ENCODE measurements at places on chromosomes 4 and X. TPM values are rescaled to one million over a fixed set of nuclear protein-coding genes. Genes with fewer than 3 reads are reported as not detected.

DNA sequence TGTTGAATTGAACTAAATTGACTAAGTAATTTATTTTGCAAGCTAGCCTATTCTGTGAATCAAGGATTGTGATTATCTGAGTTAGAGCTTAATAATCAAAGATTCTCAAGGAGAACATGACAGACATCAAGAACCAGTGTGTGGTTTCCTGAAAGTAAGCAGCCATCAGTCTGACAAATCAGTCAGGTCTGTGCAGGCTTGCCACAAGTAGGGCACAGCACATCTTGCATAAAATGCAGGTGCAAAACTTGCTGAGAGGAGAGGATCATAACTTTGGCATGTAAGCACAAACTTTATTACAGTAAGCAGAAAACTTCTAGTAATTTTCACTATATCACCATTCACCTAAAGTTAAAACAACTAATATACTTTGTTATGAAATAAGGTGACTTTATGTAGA is 22.5 kb downstream of the FAM241A start:
- no peak for DNase-seq

DNA sequence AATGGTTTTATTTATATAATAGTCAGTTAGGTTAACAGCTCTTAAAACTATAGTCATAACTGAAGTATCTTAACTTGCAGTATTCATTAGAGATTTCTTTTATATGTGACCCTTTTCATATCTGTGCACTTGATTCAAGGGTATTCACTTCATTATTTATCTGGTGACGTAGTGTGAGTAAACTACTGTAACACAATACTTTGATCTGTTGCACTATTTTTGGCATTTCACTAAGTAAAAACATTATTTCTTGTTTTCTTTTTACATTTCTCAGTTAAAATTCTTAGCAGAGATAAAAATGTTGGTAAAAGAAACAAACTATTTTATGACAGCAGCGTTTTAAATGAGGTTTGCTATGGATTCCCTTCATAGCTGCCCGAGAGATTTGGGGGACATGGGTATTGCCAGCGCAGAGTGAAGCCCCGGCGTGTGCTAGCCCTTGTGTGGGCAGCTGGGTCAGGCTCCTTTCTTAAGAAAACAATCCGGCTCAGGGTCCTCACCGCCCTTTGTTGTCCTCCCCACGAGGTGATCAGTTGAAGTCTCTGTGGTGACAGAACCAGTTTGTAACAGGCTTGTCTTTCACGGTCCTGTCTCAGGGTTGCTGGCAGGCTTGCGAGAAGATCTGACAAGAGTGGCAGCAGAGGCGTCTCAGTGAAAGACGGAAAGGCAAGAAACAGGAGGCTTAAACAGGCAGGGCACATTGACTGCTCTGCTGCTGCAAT is 293.4 kb downstream of the BMPR1B start:
- no peak for DNase-seq

- DNase-seq: no peak
These were observed at the start of gene SOX3 for GRCh38 chrX:140504371-140505324. SOX3 (minus strand) TSS chrX:140505069; CDS start chrX:140505060, 9 bp downstream.

DNA sequence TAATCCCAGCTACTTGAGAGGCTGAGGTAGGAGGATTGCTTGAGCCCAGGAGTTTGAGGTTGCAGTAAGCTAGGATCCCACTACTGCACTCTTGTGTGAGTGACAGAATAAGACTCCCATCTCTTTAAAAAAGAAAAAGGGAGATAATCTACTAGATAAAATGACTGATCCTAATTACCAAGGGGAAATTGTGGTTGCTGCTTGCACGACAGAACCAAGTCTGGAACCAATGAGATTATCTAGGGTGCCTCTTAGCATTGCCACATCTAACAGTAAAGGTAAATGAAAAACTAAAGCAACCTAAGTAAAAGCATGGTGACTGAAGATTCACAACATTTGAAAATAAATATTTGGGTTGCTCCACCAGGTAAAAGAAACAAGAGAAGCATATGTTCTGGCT is 185.1 kb downstream of the PDHA2 start:
- DNase-seq: no peak

DNA sequence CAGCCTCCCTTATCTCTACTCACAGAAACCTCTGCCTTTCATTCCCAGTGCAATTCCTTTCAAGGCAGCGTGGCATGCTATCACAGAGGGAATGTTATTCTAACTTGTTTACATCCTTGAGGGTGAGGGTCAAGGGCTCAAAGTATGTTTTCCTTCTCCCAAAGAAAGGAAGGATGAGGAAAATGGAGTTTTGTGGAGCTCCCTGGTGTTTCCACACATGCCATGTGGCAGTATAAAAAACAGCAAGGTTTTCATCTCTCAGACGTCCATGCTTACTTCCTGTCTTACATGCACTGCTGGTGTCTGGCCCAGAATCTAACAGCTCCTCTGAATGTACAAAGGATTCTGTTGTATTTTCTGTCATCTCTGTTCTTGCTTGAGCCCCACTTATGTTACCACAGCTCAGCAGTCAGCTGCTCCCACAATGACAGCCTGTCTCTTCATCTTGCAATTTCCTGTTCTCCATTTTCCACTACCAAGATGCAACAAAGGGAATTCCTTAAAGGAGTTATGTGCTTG is 128.0 kb downstream of the SNCA start:
- DNase-seq: no peak

DNA sequence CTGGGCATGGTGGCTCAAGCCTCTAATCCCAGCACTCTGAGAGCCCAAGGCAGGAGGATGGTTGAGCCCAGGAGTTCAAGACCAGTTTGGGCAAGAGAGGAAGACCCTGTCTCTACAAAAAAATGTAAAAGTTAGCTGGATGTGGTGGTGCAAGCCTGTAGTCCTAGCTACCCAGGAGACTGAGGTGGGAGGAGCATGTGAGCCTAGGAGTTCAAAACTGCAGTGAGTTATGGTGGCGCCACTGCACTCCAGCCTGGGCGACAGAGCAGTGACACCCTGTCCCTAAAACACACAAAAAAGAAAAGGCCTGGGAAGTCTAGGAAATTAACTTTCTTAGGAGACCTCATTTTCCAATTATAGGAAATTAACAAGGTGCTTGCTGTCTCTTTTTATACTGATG is 76.8 kb downstream of the JAKMIP1 start:
- DNase-seq: no peak

DNA sequence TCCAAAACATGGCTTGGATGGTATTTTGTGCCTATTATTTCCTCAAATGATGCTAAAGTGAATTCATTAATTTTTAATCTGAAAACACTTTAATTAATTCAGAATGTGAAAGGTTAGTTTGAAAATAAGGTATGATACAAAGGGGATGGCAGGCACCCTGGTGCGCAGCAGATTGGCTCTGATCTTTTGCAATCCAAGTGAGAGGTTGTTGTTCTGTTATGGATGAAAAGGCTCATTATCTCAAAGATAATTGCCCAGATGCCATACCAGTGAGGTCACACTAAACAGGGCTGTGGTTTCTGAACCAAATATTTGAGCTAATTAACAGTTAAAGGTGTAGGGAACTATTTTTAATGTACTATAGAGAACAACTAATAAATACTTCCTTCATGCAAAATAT is 504.9 kb downstream of the RAPGEF2 start:
- no peak for DNase-seq

GRCh38 chr4:68489338-68489737 is 42.1 kb downstream of the TMPRSS11E start:
- DNase-seq: no peak

- DNase-seq: no peak
These were observed 577.4 kb upstream of the INTU start for GRCh38 chr4:127055357-127055756.

DNA sequence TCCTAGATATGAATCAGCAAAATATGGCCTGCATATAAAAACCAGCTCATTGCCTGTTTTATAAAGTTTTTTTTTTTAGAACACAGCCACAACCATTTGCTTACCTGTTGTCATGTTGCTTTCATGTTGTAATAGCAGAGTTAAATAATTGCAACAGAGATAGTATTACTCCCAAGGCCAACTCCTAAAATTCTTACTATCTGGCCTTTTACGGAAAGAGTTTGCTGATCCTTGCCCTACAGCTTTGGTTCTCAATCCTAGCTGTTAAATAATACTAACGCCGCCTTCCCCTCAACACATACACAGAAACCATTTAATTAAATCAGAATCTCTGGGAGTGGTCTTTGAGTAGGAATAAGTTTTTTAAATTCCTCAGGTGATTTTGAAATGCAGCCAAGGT is 231.3 kb upstream of the TET2 start:
- DNase-seq: no peak

DNA sequence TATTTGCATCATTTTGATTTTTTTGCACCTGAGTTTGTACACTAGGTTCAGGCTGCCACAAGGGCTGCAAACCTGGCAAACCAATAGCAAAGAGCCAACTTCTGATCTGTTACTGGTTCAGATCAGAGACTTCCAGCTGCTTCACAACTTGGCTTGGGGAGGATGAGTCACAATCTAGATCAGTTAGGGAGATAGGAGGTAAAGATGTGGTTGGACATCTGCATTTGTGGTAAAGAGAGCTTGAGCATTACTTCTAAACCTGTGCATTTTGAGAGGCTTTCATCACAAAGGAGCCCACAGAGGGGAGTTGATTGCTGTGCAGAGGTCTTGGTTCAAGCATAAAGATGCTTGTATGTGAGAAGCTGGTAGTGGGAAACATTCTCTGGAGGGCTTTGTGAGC is 34.5 kb downstream of the LINC00632 start:
- no peak for DNase-seq

- DNase-seq: no peak
These were observed 155.5 kb downstream of the EMCN start for GRCh38 chr4:100362366-100362765.

- DNase-seq: no peak
These were observed 85.4 kb upstream of the GBA3 start for GRCh38 chr4:22607382-22607781.

DNA sequence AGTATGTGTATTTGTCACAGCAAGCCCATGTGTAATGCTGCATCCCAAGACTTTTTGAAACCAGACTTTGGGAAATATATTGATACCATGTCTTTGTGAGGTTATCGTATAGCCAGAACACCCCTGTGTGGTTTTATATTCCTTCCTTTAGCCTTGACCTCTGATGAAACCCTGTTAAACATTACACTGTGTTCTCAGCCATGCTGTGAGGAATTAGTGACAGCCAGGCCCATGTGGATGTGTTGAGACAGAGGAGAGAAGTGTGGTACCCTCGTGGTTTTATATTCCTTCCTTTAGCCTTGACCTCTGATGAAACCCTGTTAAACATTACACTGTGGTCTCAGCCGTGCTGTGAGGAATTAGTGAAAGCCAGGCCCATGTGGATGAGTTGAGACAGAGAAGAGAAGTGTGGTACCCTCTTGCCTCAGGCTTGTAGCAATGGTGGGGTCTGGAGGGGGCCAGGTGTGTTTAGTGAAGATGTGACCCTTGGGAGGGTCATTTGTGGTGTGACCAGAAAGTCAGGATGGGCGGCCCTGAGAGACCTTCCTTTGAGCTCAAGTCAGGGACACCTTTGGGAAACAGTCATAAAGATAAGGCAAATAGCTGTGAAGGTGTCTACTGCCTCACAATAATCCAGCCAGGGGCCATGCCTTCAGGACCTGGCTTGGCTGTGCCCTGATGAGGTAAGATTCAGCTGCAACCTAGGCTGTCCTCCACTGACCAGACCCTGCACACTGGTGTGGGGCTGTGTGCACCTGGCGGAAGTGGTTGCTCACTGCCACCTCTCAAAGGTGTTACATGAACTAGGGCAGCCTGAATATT is 110.0 kb downstream of the IRF2 start:
- DNase-seq: no peak

GRCh38 chr4:38190717-38191178 is 230.6 kb downstream of the PTTG2 start:
- DNase-seq: no peak

- DNase-seq: no peak
These were observed 203.2 kb downstream of the DHX15 start for GRCh38 chr4:24380957-24381665.

DNA sequence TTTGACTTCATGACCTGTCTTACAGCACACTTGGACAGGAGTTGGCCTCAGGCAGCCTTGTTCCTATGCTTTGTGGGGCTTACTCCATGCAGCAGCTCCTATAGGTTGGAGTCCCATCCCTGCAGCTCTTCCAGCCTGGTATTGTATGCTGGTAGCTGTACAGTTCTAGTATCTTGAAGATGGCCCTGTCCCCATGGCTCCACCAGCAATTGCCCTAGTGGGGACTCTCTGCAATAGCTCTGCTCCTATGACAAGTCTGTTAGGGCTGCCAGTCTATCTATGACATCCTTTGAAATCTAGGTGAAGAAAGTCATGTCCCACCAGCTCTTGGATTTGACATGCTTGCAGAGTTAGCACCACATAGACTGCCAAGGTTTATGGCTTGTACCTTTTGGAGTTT is 252.6 kb downstream of the ANTXR2 start:
- no peak for DNase-seq

- DNase-seq: no peak
These were observed 5.0 kb downstream of the CENPU start for GRCh38 chr4:184728858-184729257.

DNA sequence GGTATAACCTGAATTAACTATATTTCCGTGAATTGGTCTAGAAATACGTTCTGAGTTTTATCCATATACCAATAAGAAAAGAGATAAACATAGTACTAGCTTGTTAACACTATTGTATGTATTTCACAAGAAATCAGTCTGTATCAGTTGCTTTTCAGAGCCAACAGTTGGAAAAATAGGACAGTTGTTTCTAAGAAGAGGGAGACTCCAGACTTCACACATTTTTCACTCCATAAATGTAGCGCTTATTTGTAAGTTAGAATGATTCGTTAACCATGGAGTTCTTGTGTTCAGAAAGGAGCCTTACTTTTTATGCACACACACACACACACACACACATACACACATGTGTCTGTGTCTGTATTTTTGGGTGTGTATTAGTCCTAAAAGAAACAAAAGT is 376.7 kb upstream of the SMIM31 start:
- no peak for DNase-seq

- no peak for DNase-seq
These were observed 111.8 kb downstream of the EFNB1 start for GRCh38 chrX:68940601-68941000.

- DNase-seq: no peak
These were observed 211.4 kb downstream of the GASK1B start for GRCh38 chr4:157961229-157961990.

DNA sequence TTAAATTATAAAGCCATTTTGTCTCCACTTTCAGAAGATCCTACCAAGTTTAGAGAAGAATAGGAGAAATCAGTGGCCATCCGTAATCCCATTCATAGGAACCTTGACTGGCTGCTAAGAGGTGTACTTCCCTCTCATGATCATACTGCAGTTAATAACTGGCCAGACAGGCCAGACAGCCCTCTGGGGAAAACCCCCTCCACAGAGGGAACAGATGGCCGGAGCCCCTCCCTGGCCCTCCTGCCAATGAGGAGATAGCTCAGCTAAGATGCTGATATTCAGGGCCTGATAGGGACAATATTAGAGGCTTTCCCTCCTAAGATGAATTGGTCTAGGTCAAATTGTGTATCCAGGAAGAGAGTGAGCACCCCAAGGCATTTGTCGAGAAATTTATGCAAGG is 200.0 kb upstream of the MAOA start:
- no peak for DNase-seq

CSN3 gene
- not detected for total RNA-seq

CYTL1 gene
- not detected for total RNA-seq

ARX gene
- total RNA-seq: not detected

VCX2 gene
- total RNA-seq: not detected

VCX3A gene
- not detected for total RNA-seq

LANCL3 gene
- 3.1 TPM for total RNA-seq

MAGEA11 gene
- total RNA-seq: not detected

CFP gene
- 3.5 TPM for total RNA-seq

FRAS1 gene
- total RNA-seq: 1.7 TPM

CFI gene
- 2.0 TPM for total RNA-seq

WAS gene
- 5.2 TPM for total RNA-seq

RAI2 gene
- total RNA-seq: 8.5 TPM

FGFRL1 gene
- 9.0 TPM for total RNA-seq

SASH3 gene
- 0.34 TPM for total RNA-seq

RAP1GDS1 gene
- 17.8 TPM for total RNA-seq

Measured in suprapubic skin (tissue), 4 donors.